PC-3 (cell line): ENCODE measurements at places on chromosomes 1 and 21.
A peak's percentile ranks its signal among the peaks of the same experiment; 100 is the strongest.

DNA sequence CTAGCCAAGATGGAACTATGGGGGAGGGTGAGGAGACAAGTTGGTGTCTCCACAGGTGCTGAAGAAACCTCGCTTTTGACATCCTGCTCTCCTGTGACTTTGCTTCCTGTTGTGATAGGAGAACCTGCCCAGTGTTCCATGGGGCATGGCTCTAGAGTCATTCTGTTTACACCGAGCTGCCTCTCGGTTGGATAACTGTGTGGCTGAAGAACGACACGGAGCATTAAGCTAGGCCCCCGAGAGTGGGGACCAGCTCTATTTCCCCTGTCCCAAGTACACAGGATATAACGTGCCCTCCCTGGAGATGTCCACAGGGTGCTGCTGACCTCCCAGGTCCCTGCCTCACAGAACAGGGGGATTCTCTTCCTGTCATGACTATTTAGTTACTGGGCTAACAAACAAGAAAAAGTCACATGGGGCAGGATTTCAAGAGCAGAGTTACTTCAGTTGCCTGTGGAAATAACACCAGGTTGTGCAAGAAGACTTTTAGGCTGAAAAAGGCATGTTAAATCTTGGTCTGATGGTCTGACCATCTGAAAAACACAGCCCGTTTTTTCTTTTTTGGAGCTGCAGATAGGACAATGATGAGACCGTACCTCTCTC, 29.4 kb upstream of the PPP2R5A start:
- DNase-seq: no peak

GRCh38 chr1:93244298-93245069, 64.0 kb downstream of the CCDC18 start:
- DNase-seq: no peak

DNA sequence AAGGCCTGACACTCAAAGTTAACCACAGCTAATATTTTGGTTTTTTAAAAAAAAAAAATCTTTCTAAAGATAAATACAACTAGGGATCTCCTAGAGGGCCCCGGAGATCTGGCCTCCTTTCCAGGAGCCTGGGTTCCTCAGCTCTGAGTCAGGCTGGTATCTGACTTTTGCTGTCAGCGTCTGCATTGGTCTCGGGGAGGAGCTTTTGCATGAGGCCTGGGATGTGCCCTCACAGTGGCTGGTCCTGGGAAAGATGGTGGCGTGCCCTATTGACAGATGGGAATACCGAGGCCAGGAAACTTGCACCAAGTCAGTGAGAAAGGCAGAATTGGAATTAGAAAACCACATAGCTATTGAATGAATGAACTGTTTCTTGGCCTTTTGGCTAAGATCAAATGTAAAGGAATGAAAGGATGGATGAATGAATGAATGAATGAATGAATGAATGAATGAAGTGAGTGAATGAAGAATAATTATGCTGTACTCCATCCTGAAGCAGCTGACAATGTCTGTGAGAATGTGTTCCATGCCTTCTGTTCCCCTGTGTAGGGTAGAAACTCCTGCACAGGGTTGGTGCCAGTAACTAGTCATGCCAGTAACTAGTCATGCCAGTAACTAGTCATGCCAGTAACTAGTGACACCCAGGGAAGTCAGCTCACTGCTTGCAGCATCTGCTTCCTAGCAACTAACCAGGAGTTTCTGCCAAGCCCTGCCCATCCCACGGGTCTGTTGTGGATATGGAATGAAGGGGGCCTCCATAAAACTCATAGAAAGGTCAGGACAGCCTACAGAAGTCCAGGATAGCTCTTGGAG, 242.5 kb upstream of the VAMP3 start:
- no peak for DNase-seq

DNA sequence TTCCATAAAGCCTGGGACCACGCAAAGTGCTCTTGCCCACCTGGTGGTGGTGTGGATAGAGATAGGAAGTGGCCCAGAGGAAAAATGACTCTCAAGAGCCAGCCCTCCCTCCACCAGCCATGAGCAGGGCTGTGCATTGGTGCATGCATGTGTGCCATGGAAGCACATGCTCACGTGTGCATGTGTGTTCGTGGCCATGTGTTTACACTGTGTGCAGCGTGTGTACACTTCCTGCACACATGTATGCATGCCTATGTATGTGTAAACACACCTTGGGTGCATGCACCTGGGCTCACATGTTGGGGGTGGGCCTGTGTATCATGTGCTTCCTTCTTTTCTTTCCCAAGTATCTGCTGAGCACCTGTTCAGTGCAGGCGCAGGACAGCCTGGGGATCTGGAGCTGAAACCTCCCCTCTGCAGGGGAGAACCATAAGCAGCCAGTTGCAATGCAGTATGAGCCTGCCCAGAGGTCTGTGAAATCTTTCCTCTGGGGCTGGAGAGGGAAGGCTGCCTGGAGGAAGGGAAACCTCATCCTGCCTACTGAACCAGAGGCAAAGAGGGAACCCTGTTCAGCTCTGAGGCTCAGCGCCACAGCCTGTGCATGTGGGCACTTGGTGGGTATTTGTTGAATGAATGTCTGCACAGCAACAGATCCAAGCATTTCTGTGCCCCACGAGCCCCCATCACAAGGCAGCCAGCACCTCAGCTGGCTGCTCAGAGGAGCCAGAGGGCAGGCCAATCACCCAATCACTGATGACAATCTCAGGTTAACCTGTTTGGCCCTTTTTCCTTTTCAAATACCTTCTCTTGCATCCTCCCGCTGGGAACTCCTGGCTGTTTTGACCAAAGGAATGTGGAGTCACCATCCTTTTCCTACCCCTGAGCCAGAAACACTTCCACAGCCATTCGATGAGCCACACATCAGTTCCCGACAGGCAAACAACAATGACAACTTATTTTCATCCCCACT, 327.0 kb downstream of the NPHP4 start:
- no peak for DNase-seq

GRCh38 chr21:28783641-28784185, 209.0 kb downstream of the LTN1 start:
- no peak for DNase-seq

GRCh38 chr1:212962509-212962908, 12.2 kb downstream of the VASH2 start:
- DNase-seq: no peak

- DNase-seq: no peak
These were observed 19.2 kb upstream of the PEX10 start for GRCh38 chr1:2431518-2431917.

- no peak for DNase-seq
These were observed 229.6 kb upstream of the JUN start for GRCh38 chr1:59013276-59013927.

DNA sequence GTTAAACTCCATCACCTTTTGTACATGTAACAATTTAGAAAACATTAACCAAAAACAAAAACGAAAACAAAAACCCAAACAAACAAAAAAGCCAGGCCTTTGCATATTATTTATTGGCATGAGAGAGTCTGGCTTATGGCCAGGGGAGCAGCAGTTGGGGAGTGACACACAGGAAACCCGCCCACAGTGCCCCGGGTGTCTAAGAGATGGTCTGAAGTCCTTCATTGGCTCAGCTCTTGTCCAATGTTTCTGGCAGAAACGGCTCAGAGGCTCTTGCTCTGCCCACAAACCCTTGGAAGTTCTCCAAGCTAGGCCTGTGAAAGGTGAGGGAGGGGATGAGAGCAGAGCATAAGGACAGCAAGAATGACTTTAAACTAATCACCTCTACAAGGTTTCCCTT, 131.5 kb downstream of the CNIH3 start:
- DNase-seq: peak; percentile 63

DNA sequence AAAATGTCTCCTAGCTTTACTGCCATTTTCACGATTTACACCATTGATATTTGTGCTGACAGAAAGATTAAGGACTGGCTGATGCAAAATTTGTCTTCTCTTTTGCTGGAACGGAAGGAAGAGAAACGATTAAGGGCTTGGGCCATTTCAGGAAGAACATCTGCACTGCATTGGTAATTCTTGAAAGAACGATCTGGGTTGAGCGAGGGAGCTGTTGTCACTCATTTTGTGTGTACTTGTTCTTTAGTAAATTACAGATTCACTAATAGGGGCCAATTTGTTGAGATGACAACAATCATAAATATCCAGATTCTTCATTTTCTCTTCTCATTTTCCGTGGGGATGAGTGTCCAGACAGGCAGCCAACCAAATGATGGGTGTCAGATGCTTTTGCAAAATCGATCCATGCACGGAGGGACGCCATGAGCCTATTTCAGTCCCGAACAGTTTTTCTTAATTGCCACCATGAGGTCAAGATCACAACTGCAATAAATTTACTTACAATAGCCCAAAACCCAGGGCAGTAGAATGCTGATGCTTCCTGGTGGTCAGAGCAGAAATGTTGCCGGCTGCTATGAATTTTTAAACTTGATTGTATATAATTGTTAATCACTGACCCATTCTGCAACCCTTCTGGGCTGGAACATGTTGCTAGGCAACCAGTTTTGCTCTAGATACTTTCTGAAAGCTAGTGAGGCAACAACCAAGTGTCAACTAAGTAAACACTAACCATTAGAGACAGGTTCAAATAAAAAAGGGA, 132.4 kb upstream of the TIAM1 start:
- DNase-seq: no peak

DNA sequence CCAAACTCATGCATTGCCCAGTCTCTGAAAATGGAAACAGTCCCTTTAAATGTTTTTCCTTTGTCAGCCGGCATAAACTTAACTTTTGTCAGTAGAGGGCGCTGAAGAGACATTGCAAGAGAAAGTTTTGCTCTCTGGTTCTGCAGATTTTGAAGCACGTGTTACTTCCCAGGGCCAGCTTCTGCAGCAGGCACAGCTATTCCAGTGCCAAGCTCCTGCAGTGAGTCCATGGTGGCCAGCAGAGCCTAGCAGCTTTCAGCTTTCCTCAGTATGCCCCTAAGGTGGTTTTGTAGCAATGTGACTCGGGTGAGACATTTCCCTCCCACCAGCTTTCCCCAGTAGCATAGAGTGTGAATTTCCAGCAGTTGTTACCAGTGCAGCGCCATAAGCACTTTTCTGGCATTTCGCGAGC, 2.6 kb upstream of the IFI44L start:
- DNase-seq: peak; percentile 91

- DNase-seq: no peak
These were observed 26.5 kb downstream of the SPATA45 start for GRCh38 chr1:212820969-212821368.

GRCh38 chr1:26692211-26692792, 3.5 kb upstream of the ARID1A start:
- DNase-seq: peak; percentile 90

GRCh38 chr1:6052543-6053205, 7.0 kb downstream of the KCNAB2 start:
- peak; percentile 86 for DNase-seq

GRCh38 chr1:119009312-119009655, 21.1 kb upstream of the TBX15 start:
- DNase-seq: no peak
